ENCODE measurements at places on chromosomes 3 and 15.

GRCh38 chr3:42700366-42701288 is 2.0 kb downstream of the HHATL start:
- no peak for DNase-seq

DNA sequence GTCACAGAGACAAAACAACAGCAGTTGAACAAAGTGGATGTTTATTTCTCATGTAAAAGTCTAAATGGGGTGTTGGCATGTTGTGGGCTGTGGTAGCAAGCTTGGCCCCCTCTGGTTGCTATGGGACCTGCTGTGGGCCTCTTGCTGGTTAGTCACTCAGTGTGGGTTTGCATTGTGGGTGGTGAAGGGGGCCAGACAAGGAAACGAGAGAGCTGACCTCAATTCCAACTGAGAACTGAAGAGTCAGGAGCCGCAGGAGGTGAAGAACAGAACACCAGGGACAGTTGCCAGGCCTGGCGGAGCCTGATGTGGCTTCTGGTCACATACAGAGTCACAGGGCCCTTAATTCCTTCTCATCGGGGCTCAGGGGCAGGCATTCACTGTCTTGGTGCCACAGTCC is 1.9 kb upstream of the ADPGK start:
- DNase-seq = no peak

DNA sequence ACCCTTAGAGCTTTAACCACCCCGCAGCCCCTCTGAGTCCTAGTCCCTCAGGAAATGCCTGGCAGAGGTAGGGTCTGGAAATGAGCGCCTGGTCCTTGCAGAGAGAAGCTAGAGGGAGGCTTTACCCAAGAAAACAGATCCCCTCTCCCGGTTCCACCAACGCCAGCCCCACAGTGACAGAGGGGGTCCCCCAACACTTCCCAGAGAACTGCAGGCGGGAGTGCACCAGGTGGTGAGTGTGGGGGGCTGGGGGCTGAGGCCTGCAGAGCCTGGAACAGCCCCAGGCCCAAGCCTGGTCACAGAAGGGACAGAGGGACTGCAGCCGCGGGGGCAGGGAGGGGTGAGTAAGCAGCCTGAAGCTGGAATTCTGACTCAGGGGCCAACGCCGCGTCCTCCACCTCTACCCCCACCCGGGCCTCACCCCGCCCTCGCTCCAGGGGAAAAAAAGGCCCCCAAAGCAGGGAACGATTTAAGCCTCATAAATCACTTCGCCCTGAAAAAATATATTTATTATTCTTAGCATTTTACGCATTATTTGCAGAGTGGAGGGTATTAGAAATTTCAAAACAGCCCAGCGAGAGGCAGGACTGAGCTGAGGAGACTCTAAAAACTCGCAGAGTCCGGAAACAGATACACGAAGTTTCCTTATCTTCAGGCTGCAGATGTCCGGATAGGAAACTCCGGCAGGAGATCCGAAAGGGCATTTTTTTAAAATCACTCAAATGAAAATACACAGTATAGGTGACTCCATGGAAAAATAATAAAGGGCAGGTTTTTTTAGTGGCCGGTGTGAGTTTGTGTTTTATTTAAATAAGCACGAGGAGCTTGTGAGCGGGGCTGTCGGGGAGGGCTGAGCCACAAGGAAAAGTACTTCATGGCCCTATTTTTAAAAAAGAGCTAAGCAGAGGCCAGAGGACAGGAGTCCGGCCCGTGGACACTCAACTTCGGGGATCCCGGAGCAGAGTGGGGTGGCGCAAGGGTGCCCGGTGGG is 10.0 kb downstream of the GATA2 start:
- DNase-seq = no peak

DNA sequence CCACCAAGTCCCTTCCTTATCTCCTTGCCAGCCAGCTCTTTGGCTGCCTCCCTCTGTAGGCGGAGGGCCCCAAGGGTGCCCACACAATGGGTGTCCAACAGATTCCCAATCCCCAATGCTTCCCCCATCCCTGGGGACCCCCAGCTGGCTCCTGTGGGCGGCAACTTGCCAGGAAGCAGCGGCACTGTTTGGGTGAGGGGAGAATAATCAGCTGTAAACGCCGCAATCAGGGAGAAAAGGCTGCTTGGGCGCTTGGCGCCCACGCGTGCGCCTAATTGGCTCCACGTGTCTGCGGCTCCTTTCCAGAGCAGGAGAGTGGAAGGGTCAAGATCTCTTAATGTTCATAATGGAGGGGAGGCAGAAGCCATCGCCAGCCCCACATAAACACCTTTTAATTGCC is 67.9 kb upstream of the TMEM115 start:
- DNase-seq = no peak

DNA sequence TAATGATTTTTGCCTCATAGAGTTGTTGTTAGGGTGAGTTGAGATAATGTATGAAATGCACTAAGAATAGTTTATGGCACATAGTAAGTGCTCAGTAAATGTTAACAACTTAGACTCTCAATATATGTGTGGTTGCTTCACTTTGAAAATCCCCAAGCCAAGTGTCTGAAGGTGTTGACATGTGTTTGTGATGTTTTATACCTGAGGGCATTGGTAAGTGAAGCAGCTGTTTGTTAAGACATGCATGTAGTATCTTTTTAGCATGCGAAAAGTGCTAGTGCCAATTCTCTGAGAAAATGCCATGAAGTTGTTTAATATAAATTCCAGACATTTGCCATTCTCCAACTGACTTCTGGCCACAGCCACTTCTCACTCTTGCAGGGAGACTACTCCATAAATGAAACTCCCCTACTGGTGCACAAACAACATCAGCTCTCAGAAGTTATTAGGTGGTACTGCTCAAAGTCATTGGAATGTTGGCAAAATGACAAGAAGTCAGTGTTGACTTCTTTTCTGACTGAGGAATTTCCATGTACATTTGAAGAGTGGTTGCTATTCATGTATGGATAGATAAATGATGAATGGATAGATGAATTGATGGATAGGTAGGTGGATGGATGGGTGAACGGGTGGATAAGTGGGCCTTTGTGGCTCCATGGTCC is 103.6 kb upstream of the NUDT16 start:
- DNase-seq = no peak

- no peak for DNase-seq
Observed at GRCh38 chr3:151371526-151371925, 13.0 kb downstream of the P2RY12 start.

DNA sequence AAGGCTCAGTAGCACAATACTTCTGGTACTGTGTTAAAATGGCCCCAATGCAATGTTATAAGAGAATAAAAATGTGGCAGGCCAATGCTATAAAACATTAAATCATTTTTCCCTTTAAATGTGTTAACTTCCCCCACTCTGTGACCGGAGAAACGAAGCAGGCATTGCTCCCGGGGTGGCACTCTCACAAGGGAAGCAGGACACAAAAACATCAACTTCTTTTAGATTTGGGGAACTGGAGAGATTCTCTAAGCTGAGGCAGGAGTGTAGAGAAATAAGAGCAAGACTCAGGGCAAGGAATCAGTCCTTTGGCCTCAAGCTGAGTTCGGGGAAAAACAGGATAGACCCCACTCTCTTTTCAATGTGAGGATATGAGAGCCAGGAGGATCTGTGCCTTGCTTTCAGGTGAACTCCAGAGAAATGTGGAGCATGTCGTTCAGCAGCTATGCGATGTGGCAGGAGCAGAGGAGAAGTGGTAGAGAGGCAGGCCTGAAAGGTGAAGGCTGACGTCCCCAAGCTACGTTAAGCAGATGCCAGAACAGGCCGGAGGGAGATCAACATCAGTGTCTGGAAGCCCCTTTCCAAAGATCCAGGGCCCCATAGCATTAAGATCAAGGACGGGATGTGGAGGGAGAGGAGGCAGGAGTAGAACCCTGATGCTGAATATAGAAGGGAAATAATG is 160.2 kb downstream of the PLD1 start:
- no peak for DNase-seq

GRCh38 chr3:160296591-160296990 is 71.4 kb downstream of the C3orf80 start:
- no peak for DNase-seq

GRCh38 chr3:98645039-98645438 is 51.6 kb upstream of the CPOX start:
- no peak for DNase-seq

DNA sequence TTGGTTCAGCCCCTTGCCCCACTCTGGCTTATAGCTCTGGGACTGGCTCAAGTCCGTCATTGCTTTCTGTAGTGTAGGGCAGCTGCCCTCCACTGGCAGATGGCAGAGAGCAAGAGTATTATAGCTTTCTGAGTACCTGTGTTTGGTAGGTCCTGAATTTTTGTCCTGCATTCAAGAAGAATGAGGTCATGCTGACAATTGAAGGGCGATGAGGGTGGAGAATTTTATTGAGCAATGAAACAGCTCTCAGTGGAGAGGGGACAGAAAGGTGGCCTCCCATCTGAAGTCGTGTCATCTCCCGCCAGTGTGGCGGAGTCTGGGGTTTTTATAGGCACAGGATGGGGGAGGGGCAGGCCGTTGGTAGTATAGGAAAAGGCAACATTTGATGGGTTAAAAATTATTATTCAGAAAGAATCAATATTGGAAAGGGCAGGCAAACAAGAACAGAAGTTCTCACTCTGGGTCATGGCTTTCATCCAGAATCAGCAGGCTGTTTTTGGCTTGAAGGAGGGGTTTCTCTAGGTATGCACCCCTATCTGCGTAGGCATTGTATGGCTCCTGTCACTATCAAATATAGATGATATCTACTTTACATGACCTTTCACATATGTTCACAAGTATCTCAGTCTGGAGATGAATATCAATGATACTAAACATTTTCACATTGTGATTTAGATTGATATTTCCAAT is 1239.7 kb upstream of the ALCAM start:
- DNase-seq = no peak

DNA sequence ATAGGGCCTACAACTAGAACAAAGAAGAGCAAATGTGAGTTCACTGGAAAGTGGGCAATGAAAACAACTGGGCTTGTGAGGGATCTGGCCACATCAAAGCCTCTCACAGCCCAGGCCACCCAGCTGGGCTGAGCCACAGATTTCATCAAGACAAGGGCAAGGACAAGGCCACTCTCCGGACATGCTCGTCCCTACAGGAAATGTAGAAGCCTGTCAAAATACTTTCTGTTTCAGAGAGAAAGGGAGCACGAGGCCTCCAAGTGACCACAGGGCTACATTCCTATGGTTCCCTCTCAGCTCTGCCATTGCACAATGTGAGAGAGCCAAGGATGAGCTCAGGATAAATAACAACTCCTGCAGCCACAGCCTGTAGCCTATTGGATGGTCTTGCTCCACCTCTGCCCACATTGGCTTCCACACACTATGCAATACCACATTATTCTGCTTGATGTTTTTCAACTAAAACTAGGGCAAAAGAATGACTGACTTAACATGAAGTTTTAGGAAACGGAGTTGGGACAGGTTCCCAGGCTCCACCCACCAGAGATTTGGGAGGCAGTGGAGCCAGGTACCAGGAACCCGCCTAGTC is 12.1 kb downstream of the TBC1D2B start:
- DNase-seq = peak; percentile 45

GRCh38 chr15:52218371-52218770 is 27.2 kb upstream of the GNB5 start:
- DNase-seq = no peak

DNA sequence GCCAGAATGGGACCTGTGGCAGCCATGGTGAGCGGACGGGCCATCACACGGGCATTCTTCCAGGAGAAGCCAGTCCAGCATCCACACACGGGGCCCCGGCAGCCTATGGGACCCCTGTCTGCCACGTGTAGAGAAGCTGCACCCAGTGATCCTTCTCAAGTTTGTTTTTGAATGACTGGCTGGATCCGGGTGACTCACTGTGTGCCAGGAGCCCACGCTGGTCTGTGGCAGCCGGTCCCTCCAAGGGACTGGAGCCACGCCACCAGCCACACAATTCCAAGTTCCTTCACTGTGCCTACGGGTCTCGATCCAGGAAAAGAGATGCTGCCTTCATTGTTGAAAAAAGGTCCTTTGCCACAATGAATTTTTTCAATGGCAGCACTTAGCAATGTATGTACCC is 58.1 kb downstream of the ATP10A start:
- no peak for DNase-seq

- no peak for DNase-seq
Observed at GRCh38 chr3:11465744-11466616, 177.7 kb downstream of the VGLL4 start.

DNA sequence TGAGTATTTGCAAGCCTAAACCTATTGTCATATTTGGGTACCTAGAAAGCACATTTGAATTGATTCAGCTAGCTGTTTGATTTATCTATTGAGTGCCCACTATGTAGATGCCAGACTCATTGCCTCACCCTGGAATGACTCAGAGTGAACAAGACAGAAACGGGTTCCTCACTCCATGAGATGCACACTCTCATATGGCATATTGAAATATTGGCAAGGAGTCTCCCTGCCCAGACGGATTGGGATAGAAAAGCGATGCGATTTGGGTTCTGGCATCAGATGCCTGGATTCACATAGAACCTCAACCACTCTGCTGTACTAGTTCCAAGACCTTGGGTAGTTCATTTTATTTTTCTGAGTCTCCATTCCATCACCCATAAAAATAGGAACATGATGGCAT is 22.5 kb downstream of the LRRN1 start:
- no peak for DNase-seq

DNA sequence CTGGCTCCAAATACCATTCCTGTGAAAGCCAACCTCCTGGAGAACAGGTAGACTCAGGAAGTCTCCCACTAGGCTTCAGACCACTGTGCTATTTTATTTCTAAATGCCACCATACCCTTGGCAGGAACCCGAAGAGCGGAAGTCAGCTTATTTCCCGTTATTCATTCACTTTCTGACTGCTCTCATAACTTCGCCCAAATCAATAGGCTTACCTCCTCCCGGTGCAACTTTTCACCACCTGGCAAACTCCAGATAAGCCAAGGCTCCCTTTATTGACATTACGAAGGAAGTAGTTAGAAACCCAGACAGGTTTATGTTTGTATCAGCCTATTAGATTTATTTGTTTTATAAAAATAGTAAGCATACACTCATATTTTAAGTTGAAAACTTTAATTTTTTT is 3.3 kb upstream of the CCDC54 start:
- DNase-seq = no peak

DNA sequence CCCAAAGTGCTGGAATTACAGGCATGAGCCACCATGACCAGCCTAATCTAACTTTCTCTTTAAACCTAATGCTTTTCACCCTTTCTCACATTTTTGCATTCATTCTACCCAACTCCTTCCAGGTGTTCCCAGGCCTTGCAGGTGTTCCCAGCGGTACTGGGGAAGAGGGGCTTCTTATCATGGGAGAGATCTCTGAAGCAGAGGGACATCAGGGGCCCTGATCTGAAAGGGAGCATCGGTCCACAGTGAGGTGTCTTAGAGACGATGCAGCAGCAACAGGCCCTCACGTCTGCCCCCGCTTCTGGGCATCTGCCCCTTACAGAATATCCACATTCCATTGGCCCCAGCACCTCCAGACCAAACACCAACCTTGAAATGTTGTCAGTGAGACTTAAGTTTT is 29.0 kb upstream of the BDH1 start:
- no peak for DNase-seq

GRCh38 chr3:19446687-19447086 is 298.4 kb downstream of the KCNH8 start:
- no peak for DNase-seq

- no peak for DNase-seq
Observed at GRCh38 chr3:169122416-169122815, 541.1 kb downstream of the MECOM start.

- DNase-seq = no peak
Observed at GRCh38 chr3:15645740-15646501, 44.4 kb downstream of the BTD start.

All from RPMI8226 (cell line).